ENCODE measurements at places on chromosomes 3 and 15.
A peak's percentile ranks its signal among the peaks of the same experiment; 100 is the strongest.

DNA sequence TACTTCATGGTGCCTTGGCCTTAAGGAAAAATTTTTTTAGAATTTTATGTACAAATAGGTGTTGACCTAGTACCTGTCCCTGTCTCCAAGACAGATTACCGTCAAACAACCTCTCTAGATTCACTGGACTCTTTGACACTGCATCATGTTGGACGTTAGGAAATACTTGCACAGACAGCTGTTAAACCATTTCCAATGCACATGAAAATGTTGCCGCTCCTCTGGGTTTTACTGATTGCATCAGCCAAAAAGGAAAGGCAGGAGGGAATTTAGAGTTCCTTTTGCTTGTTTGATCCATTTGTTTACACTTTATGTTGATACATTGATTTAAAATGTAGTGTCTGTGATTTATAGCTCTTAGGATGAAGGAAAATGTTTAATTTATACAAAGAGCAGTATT lies 14.5 kb downstream of the TMEM41A start:
- no peak for DNase-seq

GRCh38 chr3:67288466-67289106 lies 290.5 kb downstream of the KBTBD8 start:
- no peak for DNase-seq

GRCh38 chr3:53154881-53155285 lies 6.1 kb upstream of the PRKCD start:
- no peak for DNase-seq

DNA sequence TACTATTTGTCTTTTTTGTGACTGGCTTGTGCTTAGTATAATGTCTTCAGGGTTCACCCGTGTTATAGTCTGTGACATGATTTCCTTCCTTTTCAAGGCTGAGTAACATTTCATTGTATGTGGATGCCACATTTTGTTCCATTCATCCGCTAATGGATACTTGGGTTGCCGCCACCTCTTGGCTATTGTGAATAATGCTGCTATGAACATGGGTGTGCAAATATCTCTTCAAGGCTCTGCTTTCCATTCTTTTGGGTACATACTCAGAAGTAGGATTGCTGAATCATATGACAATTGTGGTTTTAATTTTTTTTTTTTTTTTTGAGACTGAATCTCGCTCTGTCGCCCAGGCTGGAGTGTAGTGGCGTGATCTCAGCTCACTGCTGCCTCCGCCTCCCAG lies 15.4 kb downstream of the CRTC3 start:
- no peak for DNase-seq

DNA sequence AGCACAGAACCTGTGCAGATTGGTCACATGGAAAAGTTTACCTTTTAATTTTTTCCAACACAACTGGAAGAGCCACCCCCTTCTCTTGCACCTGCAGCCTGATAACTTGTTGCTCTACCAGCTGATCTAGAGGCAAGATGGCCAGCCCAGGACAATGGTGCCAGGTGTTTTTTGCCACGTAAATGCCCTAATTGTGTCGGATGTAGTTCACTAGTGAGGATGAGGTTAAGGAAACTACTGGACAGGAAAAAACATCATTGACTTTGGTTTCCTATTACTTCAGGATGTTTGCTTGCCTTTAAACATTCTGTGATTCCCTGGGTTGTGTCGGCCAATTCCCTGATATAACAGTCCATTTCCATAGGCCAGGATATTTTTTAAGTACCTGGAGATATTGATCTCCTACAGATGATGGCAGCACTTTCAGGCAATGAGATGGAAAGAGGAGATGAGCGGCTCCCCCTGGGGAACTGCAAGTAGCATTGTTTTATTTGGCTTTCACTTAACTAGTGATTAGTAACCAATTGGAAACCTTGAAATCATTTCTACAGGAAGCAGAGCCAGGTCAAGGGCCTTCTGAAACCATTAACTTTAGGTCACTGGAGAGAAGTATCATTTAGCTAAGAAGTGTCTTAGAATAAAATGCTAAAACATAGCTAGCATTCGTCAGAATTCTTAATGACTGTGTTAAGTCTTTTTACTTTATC lies 72.5 kb downstream of the OSBPL10 start:
- no peak for DNase-seq

- DNase-seq, result no peak
These were observed 5.6 kb downstream of the TERC start for GRCh38 chr3:169759256-169759655.

- no peak for DNase-seq
These were observed 12.1 kb downstream of the C15orf39 start for GRCh38 chr15:75213768-75214221.

DNA sequence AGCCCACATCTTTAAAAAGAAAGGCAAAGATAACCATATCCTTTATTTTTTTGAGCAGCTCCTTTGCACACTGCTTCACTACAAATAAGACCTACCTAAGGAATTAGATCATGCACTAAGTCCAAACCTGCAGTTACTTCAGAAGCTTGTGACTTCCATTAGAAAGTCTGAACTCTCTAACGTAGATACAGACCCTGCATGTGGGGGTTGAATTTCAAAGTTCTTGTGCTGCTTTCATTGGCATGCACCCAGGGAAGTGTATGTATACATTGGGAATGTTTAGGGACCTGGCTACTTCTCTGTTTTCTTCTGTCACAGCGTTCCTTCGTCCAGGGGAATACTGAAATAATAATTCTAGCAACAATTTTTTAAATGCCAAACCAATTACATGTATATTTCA lies 185.2 kb upstream of the IL12A start:
- no peak for DNase-seq

DNA sequence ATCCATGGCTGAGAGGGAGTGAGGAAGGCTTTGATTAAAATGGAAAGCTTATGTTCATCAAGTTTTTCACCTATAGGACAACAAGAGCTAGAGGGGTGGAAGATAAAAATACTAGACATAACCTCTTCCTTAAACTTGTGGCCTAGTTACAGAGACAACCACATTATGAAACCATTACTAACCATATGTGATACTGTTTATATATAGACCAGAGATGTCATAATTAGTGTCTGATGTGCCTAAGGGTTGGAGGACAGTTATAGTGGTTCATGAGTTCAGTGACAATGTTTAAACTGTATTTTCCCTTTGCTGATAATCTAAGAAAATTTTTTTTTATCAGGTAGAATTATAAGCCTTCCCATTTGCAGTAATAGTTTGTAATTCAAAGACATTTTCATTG lies 23.7 kb downstream of the PHLDB2 start:
- no peak for DNase-seq

DNA sequence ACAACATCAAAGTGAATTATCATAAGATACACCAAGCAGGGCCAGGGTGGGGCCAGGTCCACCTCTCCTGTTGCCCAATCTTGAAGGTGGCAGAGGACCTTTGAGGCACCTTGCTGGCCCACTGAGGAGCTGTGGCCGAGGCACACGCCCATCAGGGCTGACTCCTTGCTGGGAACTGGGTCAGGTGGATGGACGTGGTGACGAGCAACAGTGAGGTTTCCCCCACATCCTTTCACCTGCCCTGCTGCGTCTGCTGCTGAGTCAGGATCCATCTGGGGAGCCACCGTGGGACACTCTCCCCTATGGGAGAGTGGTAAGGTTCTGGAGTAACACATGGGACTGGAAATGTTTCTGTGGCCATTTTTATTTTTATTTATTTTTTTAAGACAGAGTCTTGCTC lies 17.3 kb upstream of the FURIN start:
- DNase-seq, result no peak

GRCh38 chr15:101056366-101057334 lies 137.5 kb downstream of the LRRK1 start:
- no peak for DNase-seq

DNA sequence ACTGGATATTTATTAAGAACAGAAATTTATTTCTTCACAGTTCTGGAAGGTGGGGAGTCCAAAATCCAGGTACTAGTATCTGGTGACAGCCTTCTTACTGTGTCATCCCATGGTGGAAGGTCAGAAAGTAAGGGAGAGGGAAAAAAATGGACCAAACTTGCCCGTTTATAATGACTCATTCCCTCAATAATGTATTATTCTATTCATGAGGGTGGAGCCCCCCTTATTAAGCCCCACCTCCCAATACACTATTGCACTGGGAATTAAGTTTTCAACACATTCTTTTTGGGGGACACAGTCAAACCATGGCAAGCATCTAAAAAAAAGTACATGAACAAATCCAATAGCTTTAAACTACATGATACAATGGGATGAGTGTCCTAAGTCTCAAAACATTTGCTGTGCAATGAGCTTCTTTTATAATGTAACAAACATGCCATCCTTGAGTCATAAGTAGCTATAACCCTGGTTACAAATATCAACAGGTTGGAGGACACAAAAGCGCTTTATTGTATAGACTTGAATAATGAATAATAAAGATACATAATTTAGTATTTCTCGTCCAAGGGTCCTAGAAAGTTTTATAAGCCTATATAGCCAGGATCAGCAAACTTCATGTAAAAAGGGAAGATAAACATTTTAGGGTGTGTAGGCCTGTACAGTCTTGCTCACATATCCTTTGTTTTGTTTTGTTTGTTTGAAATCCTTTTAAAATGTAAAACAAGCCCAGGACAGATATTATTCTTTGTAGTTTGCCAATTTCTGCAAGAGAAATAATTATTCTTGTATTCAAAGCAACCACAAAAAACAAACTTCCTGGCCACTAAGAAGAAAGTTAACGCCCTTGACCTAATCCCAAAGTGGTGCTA lies 160.6 kb upstream of the RAP2B start:
- DNase-seq, result no peak

DNA sequence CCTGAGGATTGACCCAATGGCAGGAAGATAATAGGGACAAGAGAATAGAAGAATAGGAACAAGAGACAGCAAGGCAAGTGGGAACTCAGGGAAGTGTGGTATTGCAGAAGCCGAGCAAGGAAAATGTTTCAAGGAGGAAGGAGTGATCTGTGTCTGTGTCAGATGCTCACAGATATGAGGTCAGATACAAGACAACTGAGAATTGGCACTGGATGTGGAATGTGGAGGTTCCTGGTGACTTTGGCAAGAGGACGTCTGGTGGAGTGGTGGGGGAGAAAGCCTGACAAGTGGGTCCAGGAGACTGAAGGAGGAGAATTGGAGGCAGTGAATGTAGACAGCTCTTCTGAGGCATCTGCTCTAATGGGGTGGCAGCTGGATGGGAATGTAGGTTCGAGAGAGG lies 24.1 kb downstream of the GYG1 start:
- no peak for DNase-seq

DNA sequence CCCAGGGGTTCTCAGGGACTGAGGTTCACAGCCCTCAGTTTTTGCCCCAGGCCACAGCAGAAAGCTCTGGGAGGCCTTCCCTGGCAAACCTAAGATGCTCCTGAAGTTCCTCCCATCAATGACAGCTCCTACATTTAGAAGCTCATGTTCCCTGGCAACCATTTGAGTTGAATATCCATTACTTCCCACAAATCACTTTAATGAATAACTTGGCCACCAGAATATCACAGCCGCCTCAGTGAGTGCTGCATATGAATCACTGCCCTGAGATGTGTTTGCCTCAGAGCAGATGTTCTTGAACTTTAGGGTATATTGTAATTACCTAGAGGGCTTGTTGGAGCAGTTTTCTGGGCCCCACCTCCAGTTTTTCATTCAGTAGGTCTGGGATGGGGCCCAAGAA lies 27.4 kb downstream of the SLCO2A1 start:
- no peak for DNase-seq

DNA sequence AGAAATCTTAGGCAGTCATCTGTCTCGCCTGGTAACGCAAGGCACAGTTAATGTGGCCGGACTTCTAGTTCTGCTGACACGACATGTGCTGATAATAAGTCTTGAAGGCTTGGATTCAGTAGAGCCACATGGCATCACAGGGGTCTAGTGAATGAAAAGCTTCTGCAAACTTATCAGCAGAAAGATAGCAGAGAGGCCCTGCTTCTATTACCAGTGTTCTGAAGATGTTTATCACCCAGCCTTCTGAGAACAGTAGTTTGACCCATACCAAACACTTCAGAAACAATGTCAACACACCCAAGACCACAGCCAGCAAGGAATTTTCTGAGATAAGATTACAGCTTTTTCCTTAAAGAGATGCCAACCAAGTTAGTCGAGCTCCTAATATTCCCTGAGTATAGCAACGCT lies 102.7 kb upstream of the UMPS start:
- DNase-seq, result no peak

GRCh38 chr3:55690177-55690576 lies 203.1 kb upstream of the WNT5A start:
- no peak for DNase-seq

GRCh38 chr3:128555098-128555825 lies 62.3 kb upstream of the GATA2 start:
- DNase-seq, result no peak

- DNase-seq, result no peak
These were observed 26.0 kb upstream of the ACAP2 start for GRCh38 chr3:195468841-195469240.

DNA sequence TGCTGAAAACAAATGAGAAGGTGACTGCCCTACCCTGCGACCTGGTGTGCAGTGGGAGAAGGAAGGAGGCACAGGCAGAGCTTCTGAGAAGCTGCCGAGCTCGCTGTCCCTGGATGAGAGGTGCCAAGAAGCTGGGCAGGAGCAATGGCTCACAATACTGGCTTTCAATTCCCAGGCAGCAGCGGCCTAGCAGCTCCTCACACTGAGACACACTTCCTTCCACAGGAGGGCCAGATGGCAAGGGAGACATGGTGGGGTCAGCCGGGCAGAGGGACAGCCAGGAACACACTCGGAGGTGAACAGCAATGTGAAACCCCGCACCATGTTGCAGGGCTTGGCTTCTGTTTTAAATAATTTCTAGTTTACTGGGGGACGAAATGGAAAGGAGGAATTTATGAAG lies 314.6 kb downstream of the EPHB1 start:
- DNase-seq, result no peak

- no peak for DNase-seq
These were observed 84.0 kb downstream of the CGNL1 start for GRCh38 chr15:57460208-57460816.

DNA sequence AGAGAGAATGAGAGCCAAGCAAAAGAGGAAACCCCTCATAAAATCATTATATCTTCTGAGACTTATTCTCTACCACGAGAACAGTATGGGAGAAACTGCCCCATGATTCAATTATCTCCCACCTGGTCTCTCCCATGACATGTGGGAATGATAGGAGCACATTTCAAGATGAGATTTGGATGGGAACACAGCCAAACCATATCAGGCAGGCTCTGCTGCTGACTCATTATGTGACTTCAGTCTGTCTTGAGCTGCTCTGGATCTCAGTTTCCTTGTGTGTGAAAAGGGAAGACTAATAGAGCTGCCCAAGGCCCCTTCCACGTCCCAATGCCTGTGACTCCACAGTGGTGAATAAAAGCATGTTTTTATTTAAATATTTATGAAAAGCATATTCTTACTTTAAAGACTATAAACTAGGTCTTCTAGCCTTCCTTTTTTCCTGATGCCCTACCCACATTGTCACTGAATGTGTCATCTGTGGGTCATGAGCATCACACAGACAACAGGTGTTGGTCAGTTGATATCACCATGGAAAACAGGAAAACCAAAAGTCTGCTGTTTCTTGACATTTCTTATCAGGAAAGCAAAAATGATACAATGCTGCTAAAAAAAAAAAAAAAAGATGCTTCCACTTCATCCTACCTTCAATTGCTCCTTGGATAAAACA lies 96.0 kb upstream of the PPP2R3A start:
- no peak for DNase-seq

- peak; percentile 70 for DNase-seq
These were observed 57.8 kb upstream of the RYK start for GRCh38 chr3:134308350-134308891.
